ENCODE measurements at places on chromosomes 4 and X.

- no peak for DNase-seq
These were observed 120.7 kb downstream of the COMMD8 start for GRCh38 chr4:47342796-47343195.

- no peak for DNase-seq
These were observed 38.1 kb downstream of the GPR174 start for GRCh38 chrX:79182616-79183015.

DNA sequence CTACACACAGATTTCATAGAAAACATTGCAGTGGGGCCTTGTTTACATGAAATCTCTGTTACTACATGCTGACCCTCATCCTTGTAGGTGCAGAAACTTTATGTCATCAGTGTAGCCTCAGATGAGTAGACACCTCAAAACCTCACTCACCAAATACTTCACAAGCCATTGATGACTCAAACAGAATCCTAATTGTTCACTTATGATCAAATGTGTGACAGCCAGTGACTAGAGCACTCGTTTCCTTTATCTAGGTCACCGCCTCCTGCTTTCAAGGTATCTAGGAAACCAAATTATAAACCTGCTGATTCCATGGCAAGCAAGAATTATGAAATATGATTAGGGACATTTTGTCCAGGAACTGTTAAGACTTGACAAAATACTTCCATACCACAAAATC lies 255.8 kb upstream of the GPRIN3 start:
- DNase-seq = no peak

- DNase-seq = no peak
These were observed 202.0 kb downstream of the PCDH19 start for GRCh38 chrX:100208076-100208475.

DNA sequence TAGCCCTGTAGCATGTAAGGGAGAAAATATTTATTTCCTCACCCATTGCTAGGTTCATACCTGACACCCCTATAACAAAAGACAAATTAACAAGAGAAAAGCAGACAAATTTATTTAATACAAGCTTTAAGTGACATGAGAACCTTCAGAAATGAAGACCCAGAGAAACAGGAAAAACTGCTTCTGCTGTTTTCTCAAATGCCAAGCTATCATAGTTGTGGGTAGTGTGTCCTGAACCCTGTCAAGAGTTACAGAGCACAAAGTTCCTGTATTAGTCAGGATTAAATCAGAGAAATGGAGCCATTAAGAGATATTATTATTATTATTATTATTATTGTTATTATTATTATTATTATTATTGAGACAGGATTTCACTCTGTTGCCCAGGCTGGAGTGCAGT lies 17.5 kb downstream of the CCDC160 start:
- no peak for DNase-seq

- no peak for DNase-seq
These were observed 3.1 kb downstream of the SMS start for GRCh38 chrX:21943460-21944135.

DNA sequence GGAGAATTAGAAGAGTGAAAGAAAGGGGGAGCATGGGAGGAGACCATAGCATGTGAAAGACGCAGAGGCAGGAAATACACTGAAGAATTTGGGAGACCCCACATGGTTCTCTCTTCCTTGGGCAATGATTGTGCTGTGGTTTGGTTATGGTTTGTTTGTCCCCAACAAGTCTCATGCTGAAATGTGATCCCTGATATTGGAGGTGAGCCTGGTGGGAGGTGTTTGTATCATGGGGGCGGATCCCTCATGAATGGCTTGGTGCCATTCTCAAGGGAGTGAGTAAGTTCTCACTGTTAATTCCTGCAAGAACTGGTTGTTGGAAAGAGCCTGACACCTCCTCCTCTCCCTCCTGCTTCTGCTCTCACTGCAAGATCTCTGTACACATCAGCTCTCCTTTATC lies 78.6 kb upstream of the RAI2 start:
- no peak for DNase-seq

DNA sequence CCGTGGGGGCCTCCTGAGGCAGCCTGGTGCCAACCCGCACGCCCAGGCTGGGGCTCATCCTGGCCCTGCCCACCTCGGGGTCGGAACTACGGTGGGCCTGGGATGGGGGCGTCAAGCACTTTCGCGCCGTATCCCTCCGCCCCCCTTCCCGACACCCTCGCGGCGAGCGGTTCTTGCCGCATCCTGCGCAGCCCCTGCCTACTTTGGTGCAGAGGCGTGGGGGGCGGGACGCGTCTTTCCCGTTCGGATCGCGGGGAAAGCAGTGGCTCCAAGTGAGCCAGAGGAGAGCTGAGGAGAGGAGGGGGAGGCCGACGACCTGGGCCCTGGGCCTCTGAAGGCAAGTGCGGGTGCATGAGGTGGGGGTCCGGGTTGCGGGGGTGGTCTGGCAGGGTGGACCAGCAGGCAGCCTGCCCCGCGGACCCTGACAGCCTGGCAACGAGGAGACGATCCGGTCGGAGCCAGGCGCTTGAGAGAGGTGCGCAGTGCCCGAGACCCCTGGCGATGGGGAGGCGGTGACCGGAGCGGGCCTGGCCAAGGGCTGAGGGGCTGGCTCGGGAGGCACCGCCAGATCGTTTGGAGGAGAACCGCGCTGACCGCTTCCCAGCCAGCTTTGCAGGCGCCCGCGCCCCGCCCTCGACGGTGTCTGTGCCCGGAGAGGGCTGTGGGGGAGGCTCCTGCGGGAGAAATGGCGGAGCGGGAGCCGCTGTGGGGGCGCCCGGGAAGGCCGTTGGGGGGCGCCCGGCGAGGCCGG lies at the start of gene GPRASP2:
Gene GPRASP2 (plus strand): TSS at position 233 of the 751 bp plus-strand sequence. CDS start 2,422 bp downstream, outside the sequence.
- DNase-seq = no peak

DNA sequence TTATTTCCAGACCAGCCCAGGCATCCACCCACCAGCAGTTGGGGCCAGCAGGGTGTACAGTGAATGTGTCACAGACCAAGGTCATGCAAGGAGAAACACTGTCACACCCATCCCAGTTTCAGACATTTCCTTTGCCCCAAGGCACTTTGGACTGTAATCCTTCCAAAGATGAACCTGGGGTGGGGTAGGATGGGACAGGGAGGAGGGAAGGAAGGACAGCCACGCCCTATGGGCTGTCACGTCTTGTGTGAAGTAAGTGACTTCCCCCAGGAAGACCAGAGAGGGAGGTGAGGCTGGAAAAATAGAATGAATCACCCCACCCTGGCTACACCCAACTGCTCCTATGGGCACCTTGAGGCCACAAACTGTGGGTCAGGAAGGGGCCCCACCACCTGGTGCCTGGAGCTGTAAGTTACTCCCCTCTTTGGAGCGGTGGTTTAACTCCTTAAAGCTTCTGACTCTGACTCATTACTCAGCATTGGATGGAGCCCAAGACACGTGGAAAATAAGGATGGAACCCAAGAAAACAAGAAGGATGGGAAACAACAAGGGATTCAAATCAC lies 349.9 kb upstream of the KLF3 start:
- DNase-seq = no peak

DNA sequence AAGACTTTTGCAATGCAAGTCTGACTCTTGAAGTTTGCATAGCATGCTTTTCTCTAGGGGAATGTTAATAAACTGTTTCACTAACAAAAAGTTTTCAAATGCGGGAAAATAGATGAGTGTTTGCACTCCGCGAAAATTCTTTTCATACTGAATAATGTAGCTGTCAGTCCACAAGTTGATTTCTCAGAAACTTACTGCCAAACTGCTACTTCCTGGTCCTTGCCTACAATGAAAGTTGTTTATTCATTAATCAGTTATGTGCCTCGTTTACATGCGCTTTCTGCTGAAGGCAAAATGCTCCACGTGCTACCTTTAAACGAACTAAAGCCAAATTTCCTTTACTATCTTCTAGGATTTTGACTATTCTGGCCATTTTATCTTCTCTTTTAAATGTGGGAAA lies 166.2 kb downstream of the MAGEB17 start:
- no peak for DNase-seq

Measured in NCI-H1436 treated with DMSO at 0.1 percent for 48 hours (cell line).